Stimulated activated CD4-positive, alpha-beta T cell treated with anti-CD3 and anti-CD28 coated beads, Interleukin-1b, Interleukin-23, amount 100 ng/mL, for 1 hour (primary cell): ENCODE measurements at places on chromosomes 2 and 18.
A peak's percentile ranks its signal among the peaks of the same experiment; 100 is the strongest.

GRCh38 chr2:62204998-62205496, 9.1 kb downstream of the B3GNT2 start:
- DNase-seq = no peak

DNA sequence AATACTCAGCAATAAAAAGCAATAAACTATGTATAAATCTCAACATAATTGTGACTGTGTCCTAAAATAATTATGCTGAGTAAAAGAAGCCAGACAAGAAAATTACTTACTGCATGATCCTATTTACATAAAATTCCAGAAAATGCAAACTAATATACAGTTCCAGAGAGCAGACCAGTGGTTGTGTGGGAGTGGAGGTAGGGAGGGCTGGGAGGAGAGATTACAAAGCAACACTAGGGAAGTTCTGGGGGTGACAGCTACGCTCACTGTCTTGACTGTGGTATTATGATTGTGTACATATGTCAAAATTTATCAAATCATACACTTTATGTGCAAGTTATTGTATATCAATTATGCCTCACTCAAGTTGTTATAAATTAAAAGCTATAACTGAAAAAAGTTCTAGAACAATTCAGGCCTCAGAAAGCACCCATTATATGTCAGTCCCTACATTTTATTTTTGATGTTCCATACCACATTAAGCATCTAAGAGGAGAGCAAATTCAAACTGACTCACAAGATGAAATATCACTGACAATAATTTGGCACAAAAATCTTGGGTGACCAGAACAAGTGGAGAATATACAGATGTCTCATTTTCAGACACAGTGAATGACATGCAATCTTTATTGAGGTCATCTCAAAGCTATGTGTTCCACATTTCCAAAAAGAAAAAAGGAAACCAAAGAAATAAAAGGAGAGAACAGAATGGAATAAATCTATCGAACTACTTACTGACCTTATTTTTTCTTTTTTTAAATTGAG, 85.1 kb downstream of the ANTXR1 start:
- DNase-seq = no peak

- DNase-seq = no peak
These were observed 21.5 kb upstream of the CYP1B1 start for GRCh38 chr2:38097258-38097987.

- DNase-seq = no peak
These were observed 110.6 kb upstream of the FAM136A start for GRCh38 chr2:70412294-70413070.

DNA sequence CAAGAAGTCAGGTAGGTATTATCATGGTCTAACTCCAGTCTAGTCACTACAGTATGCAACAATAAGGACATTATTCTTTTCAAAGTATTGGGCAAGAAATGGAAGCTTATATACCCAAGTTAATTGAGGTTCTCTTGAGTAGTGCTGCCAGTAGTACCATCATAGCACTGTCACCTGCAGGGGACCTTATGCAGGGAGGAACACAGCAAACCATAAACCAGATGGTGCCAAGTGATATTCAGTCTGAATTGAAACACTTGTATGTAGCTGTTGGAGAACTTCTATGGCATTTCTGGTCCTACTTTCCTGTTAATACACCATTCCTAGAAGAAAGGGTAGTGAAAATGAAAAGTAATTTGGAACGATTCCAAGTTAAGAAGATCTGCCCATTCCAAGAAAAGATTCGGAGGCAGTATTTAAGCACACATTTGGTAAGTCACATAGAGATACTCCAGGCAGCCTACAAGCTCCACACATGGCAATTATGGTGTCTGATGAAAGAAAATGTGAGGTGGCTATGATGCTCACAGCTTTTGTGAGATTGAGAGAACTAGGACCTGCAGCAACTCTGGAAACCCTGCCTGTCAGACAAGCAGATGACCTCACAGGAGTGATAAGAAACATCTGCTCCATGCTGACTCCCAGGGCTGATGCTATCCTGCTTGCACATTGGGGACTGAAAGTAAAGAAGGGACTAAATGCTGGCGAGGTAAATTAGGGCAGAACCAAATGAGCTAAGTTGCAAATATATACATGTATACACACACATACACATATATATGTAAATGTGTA, 174.7 kb downstream of the MC4R start:
- no peak for DNase-seq

DNA sequence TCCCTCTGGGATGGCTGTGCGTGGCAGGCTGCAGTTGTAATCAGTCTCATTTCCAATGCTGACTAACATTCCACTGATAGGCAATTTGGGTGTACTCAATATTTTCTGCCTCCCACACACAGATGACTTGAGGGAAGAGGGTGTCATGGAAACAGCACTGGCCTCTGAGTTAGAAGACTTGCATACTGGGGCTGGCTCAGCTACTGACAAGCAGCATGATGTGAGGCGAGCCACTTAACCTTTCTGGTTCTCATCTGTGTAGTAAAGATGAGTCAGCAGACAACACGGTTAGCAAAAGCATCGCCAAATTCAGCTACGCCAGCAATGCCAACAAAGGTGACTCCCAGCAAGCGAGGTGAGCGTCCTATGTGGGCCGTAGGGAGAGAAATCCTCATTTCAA, 73.5 kb downstream of the COLEC12 start:
- no peak for DNase-seq

DNA sequence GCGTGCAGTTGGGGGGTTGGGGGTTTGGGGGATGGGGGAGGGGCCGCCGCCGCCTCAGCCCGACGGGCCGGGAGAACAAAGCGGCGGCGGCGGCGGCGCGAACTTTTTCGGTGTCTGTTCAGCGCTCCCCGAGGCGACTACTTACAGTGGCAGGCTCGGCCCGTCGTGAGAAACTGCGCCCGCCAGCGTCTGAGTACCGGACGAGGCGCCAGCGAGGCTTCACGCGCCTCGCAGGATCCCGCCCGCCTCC, 172 bp downstream of the PRKD3 start:
- DNase-seq = peak; percentile 40

GRCh38 chr2:28674062-28674712, 77.4 kb upstream of the PPP1CB start:
- no peak for DNase-seq

DNA sequence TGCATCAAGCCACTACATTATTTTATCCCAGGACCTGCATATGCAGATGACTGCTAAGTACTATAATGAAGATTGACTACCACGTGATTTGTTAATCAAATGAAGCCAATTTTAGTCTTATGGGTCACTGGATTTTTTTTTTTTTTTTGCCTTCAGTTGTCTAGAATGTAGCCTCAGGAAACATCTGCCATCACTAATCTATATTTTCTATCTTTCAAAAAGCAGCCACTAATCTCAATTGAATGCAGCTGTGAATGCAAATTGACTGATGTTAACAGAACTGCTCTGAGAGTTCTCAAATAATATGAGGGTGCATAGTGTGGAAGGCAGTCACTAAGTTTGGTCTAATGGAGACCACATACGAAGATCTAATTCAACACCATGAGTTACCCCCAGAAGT, 106.3 kb downstream of the ABCA12 start:
- DNase-seq = no peak

DNA sequence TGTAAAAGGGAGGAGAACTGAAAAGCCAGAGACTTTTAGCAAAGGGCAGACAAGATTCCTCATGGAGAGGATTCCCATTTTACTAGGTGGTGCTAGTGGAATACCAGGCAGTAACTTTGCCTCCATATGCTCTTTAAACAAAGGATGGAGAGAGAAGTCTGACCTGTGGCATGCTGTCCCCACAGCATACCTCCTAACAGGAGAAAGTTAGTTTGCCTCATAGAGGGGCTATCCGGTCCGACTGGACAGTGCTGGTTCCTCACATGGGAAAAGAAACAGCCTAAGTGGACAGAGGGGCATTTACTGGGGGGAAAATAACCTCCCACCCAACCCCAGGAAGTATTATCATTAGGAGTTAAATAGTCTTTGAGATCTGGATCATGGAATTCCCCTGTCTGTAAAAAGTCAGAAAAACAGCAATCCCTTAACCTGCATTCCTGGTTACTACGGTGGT, 31.6 kb upstream of the GMCL1 start:
- no peak for DNase-seq

- DNase-seq = no peak
These were observed 6.4 kb upstream of the NPAS2 start for GRCh38 chr2:100813527-100813926.

DNA sequence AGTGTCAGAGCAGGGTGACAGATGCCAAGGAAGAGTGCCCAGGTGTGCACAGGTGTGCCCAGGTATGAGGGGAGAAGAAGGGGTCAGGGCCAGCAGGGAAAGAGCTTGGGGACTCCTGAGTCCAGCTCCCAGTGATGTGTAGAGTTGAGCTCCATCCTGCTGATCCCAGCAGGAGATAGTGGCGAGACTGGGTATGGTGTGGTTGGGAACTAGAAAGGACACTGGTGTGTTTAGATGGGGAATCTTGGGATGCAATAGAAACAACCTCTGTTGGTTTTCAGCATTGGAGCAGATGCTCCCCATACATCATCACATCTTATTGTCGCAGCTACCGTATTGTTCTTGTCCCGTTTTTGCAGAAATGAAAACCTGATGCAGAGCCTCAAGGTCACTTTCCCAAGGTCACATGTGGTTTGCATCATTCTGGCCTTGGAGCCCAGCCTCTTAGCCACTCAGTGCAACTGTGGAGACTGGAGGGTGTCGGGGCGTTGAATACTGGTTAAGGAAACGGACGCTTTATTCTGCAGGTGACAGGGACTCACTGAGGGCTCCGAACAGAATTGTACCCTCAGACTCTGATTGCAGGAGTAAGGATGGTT, 166.7 kb downstream of the AGAP1 start:
- DNase-seq = no peak

GRCh38 chr2:30701782-30702181, 105.5 kb downstream of the CAPN13 start:
- DNase-seq = no peak

DNA sequence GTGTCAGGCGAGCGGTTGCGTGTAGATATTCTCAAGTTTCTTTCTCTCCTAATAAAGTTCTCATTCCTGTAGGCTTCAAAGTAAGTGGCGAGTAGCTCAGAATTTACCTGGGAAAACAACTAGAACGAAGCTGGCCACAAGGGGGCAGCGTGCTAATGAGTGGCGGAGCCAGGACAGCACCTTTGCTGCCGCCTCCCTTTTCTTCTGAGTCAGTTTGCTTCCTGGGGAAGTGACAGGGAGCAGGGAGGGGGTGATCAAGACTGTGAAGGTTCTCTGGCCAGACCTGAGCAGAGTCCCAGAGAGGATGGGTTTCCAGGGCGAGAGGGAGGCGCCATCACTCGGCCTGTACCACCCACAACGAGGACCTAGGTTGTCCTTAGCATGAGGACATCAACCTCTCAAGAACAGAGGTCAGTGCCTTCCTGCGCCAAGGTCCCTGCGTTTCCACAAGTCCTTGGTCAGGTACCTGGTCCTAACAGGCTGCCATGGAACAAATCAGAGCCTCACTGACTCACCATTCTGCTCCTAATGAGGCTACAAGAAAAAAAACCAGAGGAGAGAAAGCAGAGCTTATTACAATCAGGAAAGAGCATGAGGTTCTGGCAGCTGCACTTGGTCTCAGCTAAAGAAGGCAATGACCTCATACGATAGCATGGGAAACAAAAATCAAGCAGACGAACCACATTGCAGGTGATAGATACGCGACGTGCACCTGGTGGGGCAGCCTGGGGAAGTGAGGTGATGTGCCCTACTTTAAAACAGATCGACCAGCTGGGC, 98.7 kb downstream of the PLB1 start:
- DNase-seq = peak; percentile 87

- no peak for DNase-seq
These were observed 86.7 kb upstream of the ZEB2 start for GRCh38 chr2:144606466-144607095.

DNA sequence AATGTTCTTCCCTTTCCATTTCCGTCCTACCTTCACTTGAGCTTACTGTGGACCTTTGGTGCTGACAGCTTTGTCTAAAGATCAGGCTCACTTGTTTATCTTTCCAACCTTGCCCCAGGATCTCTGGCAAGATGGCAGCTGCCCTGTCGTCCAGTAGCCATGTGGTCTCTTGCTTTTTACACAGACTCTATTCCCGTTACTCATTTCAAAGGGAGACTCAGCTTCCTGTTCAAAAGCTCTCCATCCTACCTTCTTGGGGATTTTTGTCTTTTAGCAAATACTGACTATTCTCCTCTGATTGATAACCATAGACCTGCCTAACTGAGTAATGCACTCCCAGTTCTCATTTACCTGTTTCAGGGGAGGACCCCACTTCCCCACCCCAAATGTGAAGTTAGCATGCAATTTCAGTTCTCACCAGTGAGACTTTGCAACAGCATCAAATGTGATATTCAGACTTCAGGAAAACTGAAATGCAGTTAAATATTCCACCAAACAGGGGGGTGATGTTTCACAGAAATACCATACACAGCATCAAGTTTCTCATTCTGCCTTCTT, 184.4 kb downstream of the MYO3B start:
- DNase-seq = no peak

- no peak for DNase-seq
These were observed 401.0 kb downstream of the SETBP1 start for GRCh38 chr18:45081566-45082181.

- DNase-seq = no peak
These were observed 220.0 kb downstream of the LDLRAD4 start for GRCh38 chr18:13438507-13439056.

- no peak for DNase-seq
These were observed 8.2 kb downstream of the NFATC1 start for GRCh38 chr18:79403723-79404566.

DNA sequence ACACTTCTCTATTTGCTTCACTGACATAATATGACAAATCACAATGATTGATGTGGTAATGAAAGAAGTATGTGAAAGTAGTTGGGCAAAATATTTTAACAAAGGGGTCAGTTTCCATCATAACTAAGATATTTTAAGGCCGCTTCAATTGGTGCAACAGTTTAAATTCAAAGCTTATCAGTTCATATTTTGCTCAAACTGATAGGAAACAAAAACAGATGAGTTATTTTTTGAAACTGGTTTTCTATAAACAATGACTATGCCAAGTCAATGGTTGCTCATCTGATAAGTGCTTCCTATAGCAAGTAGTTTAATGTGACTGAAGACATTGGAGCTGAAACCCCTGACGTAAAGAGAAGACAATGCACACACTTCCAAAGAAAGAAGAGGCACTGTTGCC, 1290.7 kb downstream of the SUCLG1 start:
- no peak for DNase-seq

DNA sequence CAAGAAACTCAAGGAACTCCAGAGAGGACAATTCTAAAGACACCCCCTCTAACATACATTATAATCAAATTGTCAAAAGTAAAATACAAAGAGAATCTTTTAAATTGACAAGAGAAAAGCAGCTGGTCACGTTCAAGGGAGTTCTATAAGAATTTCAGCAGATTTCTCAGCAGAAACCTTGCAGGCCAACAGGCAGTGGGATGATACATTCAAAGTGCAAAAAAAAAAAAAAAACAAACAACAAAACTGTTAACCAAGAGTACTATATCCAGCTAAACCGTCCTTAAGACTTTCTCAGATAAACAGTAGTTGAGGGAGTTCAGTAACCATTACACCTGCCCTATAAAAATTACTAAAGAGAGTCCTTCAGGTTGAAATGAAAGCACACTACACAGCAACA, 33.9 kb downstream of the CCDC138 start:
- DNase-seq = no peak

GRCh38 chr2:235779444-235779896, 285.6 kb downstream of the AGAP1 start:
- no peak for DNase-seq

- no peak for DNase-seq
These were observed 17.3 kb upstream of the GATA6 start for GRCh38 chr18:22152093-22152492.

GRCh38 chr2:15563227-15564100, 2.3 kb upstream of the NBAS start:
- no peak for DNase-seq

- DNase-seq = no peak
These were observed 93.5 kb downstream of the FAM124B start for GRCh38 chr2:224308272-224308911.

- DNase-seq = no peak
These were observed 14.0 kb downstream of the ITM2C start for GRCh38 chr2:230878599-230879188.
